T-helper 22 cell (primary cell): ENCODE measurements at places on chromosomes 11 and 22.

- no peak for DNase-seq
These were observed 6.7 kb downstream of the CAPN5 start for GRCh38 chr11:77073328-77074001.

GRCh38 chr11:11332141-11332710, 20.8 kb downstream of the CSNK2A3 start:
- no peak for DNase-seq

DNA sequence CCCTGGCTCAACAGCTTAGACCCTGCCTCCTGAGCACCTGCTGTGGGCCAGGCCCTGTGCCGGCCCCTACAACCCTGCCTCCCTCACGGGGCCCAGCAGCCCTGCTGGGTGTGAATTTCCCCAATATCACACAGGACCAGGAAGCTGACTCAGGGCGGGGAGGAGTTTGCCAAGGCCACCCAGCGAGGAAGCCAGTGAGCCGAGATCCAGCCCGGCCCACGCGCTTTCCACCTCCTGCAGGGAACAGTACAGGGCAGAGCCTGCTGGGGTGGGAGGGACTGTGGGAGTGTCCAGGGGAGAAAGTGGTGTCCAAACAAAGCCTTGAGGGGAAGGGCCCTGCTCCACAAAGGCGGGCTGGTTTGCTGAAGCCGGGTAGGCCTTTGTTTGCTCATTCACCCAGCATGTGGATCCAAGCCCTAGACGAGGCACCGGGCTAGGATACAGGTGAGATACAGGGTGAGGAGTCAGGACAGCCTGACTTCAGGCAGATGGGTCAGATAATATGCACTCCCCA, 26.8 kb downstream of the RPL3 start:
- DNase-seq: no peak

DNA sequence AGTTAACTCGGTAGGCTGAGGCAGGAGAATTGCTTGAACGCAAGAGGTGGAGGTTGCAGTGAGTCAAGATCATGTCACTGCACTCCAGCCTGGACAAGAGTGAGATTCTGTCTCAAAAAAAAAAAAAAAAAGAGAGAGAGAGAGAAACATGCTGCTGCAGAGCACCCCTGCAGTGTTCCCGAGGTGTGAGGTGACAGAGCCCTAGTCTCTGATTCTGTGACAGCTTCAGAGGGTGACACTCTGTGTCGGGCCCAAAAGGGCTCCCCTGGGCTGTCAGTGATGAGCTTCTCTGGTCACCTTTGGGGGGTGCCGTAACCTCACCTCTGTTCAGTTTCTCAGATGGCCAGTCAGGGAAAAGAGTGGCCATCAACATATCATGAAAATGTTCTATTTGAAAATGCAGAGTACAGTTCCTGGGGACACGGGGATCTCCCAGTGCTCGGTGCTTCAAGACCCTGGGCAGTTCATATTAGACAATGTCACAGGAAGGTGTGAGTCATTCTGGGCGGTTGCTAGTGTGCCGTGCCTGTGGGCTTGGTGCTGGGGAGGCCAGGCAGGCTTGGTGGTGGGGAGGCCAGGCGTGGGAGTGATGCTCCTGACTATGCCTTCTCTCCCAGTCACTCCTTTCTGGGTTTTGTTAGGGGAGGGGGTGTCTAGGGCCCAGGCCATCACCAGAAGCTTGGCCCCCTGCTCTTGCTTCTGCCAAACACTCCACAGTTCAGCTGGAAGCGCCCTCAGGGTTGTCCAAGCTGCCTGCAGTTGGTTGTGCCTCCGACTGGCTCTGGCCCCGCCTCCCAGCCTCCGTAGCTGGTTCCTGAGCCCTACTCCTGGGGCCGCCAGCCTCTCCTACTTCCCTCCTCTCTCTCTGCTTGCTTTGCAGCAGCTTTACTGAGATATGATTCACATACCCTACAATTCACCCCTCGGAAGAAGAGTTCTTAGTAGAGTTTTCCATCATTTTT, 52.5 kb upstream of the CLDN5 start:
- no peak for DNase-seq

- no peak for DNase-seq
These were observed 6.4 kb downstream of the ELFN2 start for GRCh38 chr22:37420686-37421467.

- no peak for DNase-seq
These were observed 33.5 kb downstream of the LIF start for GRCh38 chr22:30212996-30213441.

GRCh38 chr11:69643646-69644045, 2.7 kb downstream of the CCND1 start:
- DNase-seq: no peak

GRCh38 chr11:113614097-113614496, 92.0 kb downstream of the TMPRSS5 start:
- DNase-seq: no peak

DNA sequence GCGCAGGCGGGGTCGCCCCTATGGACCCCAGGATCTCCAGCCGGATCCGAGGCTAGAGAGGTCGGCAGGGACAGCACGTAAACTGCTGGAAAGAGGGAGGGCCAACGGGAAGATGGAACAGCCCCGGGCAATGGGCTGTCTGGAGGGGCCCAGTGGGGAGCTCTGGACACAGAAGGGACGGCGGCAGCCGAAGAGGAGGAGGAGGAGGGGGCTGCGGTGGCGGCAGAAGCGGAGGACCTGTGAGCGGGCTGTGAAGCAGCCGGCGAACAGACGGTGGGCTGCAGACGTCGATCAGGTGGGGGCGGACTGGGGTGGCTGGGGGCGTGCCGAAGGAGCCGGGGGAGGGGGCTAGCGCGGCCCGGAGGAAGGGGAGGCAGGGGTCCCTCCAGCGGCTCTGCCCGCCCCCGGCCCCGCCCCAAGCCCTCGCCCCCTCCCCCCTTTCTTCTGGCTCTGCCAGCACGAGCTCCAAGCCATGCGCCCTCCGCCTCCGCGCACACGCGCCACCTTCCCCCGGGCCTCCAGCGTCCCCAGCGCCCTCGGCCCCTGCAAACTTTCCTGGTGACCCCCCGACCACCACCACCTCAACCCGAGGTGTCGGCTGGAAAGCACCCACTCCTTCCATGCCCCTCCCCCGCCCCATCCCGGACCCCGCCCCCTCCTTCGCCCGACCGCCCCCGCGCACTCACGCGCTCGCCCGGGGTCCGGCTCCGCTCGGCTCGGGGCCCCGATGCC, 432 bp downstream of the TNKS1BP1 start:
- DNase-seq: no peak

GRCh38 chr11:114244726-114245394, 51.3 kb upstream of the NNMT start:
- no peak for DNase-seq

DNA sequence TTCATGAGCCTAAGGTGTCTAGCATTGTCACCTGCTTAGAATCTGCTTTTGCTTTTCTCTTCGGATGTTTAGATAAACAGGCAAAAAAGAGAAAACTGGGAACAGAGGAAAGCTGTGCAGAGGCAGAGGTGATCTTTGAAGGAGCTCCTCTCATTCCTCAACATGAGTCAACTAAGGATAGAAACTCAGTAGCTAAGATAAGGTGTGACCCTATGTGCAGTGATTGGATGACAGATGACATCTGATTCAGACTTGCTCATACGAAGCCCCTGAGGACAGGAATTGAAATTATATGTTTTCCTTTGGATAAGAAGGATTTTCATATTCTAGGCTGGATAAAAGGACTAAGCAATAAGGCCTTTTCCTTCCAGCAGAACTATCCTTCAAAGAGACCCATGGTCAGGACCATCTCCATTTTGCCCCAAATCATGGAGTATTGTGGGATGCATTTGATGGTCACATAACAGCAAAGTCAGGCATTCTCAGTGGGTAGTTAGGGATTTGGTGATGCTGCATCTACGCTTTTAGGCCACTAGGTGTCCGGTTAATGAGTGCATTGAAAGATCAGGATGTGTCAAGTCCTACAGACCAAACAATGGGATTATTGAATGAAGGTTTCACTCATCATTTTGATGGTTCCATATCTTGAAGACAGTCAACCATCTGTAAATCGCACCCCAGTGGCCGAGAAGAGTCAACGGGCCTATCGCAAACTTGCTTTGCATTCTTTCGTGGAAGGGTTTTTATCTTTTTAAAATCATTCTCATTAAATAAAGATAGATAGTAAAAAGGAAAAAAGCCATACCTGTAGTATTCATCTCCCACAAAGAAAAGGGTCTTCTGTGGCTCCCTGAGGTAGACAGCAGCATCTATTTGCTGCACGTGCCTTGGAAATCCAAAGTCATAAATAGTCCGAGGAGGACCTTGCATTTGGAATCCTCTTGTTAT, 32.2 kb downstream of the MMP20 start:
- DNase-seq: no peak
